ENCODE measurements at places on chromosomes 5 and 9. TPM values are rescaled to one million over a fixed set of nuclear protein-coding genes. Genes with fewer than 3 reads are reported as not detected.

Gene EIF4E1B
- not detected for total RNA-seq

GRCh38 chr9:113372059-113372458 is 4.7 kb downstream of the HDHD3 start:
- H3K27ac ChIP-seq = no peak overlapping the region
- H3K36me3 ChIP-seq = peaks cover 20% of the 10 kb centered on the region
- H3K27me3 ChIP-seq = no peaks in the 10 kb centered on the region
- no peak for DNase-seq
- H3K4me1 ChIP-seq = no peaks in the 10 kb centered on the region

- H3K4me3 ChIP-seq = no peak overlapping the region
- no peaks in the 10 kb centered on the region for H3K27me3 ChIP-seq
- no peaks in the 10 kb centered on the region for H3K36me3 ChIP-seq
- no peaks in the 10 kb centered on the region for H3K4me1 ChIP-seq
- no peak overlapping the region for H3K27ac ChIP-seq
Measured at GRCh38 chr5:64074533-64074932, 91.1 kb upstream of the RNF180 start.

Gene ADGRV1
- 1.4 TPM for total RNA-seq

Gene RAB3C
- total RNA-seq = 0.16 TPM

DNA sequence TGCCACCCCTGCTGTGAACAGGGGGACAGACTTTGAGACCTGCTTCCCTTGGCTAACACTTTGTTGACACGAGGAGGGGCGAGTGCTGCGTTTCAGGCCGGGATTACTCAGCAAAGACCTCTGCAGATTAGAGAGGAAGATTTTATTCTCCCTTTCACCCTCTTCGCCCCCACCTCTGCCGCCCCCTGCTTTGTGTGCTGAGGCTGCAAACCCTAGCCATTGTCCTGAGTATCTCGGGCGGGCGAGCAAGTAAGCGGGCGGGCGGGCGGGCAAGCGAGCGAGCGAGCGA is 6.0 kb downstream of the ISL1 start:
- H3K27ac ChIP-seq = no peak overlapping the region
- no peak for DNase-seq
- no peak overlapping the region for H3K4me3 ChIP-seq
- no peaks in the 10 kb centered on the region for H3K36me3 ChIP-seq
- H3K4me1 ChIP-seq = peaks cover 12% of the 10 kb centered on the region
- H3K27me3 ChIP-seq = peaks cover 30% of the 10 kb centered on the region

Gene PLAC8L1
- total RNA-seq = not detected

DNA sequence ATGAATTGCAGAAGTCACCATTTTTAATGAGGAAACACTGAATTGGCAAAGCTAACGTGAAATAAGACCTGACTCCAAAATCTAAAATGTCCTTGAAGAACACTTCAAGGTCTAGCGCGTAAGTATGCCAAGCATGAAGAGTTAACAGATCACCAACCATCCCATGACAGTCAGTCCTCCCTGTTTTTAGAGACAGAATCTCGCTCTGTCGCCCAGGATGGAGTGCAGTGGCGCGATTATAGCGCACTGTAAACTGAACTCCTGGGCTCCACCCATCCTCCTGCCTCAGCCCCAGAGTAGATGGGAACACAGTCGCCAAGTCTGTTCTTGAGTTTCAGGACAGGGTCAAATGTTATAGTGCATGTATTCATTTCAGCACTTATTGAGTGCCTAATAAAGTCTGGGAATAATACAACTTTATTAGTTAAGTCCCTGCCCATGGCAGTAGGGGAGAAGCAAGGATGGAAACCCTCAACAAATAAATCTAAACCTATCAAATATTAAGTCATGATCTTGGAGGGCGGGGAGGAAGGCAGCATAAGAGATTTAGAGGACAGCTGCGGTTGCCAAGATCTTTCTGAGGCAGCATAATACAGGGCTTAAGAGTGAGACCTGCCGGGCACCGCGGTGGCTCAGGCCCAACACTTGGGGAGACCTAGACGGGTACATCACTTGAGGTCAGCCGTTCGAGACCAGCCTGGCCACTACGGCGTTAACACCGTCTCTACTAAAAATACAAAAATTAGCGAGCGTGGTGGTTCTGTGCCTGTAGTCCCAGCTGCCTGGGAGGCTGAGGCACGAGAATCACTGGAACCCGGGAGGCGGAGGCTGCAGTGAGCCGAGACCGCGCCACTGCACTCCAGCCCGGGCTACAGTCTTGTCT is 1.1 kb downstream of the ATPSCKMT start:
- H3K4me1 ChIP-seq = peaks cover 25% of the 10 kb centered on the region
- H3K27ac ChIP-seq = peak overlapping the region; percentile 95
- H3K4me3 ChIP-seq = peak overlapping the region; percentile 99
- no peak for DNase-seq
- no peaks in the 10 kb centered on the region for H3K27me3 ChIP-seq

DNA sequence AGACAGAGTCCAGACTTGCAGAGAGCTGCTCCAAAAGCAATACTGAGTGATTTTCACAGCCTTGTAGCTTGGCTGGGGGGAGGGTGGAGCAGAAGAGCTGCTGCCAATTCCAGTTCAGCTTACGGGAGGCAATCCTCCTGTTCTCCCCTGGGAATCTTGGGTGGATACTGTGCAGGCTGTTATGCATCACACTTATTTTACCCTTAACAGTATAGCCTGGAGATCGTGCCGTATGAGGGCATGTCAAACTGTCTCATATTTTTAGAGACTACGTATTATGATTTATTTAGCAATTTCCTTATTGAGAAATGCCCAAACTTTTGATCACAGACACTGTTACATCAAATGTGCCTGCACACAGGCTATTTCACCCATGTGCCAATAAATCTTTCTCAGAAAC is 85.2 kb downstream of the BASP1 start:
- H3K36me3 ChIP-seq = no peaks in the 10 kb centered on the region
- peak; percentile 71 for DNase-seq
- no peak overlapping the region for H3K4me3 ChIP-seq

- peaks cover 14% of the 10 kb centered on the region for H3K36me3 ChIP-seq
- H3K4me3 ChIP-seq = peak overlapping the region; percentile 99
- H3K27me3 ChIP-seq = no peaks in the 10 kb centered on the region
- peaks cover 38% of the 10 kb centered on the region for H3K4me1 ChIP-seq
- H3K27ac ChIP-seq = peak overlapping the region; percentile 98
Measured at GRCh38 chr5:219991-220390, 1.9 kb downstream of the SDHA start.

DNA sequence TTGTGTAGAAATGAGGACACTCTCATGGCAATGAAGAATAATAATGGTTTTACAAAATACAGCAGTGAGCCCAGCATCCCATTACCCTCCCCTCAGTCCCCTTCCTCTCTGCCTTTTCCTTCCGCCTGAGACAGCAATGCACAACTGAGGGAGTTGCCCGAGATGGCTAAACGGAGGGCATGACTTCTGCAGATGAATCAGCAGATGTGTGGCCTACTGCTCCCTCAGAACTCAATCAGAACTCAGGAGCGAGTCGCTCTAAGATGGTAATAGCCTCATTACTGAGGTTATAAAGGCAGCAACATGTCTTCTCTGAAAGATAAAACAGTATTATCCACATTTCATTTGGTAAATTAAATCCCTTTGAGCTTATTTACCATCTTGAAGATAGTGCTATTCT is 326.6 kb downstream of the ENC1 start:
- no peak overlapping the region for H3K27ac ChIP-seq
- no peaks in the 10 kb centered on the region for H3K4me1 ChIP-seq
- no peaks in the 10 kb centered on the region for H3K27me3 ChIP-seq
- no peak overlapping the region for H3K4me3 ChIP-seq
- no peak for DNase-seq

- H3K27ac ChIP-seq = no peak overlapping the region
- H3K4me1 ChIP-seq = no peaks in the 10 kb centered on the region
- DNase-seq = no peak
- H3K27me3 ChIP-seq = no peaks in the 10 kb centered on the region
- H3K4me3 ChIP-seq = no peak overlapping the region
Measured at GRCh38 chr5:89388872-89389271, 505.9 kb upstream of the MEF2C start.

Gene PCDHGA10
- total RNA-seq = 4.8 TPM

- H3K36me3 ChIP-seq = no peaks in the 10 kb centered on the region
- H3K27me3 ChIP-seq = no peaks in the 10 kb centered on the region
- no peaks in the 10 kb centered on the region for H3K4me1 ChIP-seq
- H3K27ac ChIP-seq = peak overlapping the region; percentile 81
Measured at GRCh38 chr9:13570068-13570974, 290.8 kb upstream of the MPDZ start.

Measured in right atrium auricular region (tissue), 2 donors.